ENCODE measurements at places on chromosomes 13 and 19. TPM values are rescaled to one million over a fixed set of nuclear protein-coding genes. Genes with fewer than 3 reads are reported as not detected.
A peak's percentile ranks its signal among the peaks of the same experiment; 100 is the strongest.

NMRK2 gene
- not detected for polyA plus RNA-seq

KMT5C gene
- polyA plus RNA-seq = 24.4 TPM

TNFSF11 gene
- polyA plus RNA-seq = 0.37 TPM

ATCAY gene
- polyA plus RNA-seq = 0.18 TPM

ACP7 gene
- polyA plus RNA-seq = 0.78 TPM

KLK12 gene
- polyA plus RNA-seq = not detected

DNA sequence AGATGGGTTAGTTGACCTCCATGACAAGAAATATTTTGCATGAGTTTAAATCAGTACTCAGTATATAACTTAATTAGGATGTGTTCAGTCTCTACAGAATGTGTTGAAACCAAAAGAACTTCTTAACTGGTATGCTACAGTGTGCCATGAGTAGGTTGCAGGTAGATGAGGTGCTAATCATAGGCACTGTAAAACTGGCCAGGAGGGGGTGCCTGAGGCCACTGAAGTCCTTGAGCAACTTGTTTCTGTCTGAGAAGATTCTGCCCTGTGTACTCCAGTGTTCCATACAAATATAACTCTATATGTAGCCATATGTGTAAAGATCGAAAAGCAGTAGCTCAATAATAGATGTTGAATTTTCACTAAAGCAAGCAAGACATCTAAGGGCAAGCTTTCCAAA is 549.2 kb upstream of the KLF12 start:
- DNase-seq = no peak

GRCh38 chr19:6402837-6403608 is 10.1 kb upstream of the GTF2F1 start:
- DNase-seq = peak; percentile 68

DNA sequence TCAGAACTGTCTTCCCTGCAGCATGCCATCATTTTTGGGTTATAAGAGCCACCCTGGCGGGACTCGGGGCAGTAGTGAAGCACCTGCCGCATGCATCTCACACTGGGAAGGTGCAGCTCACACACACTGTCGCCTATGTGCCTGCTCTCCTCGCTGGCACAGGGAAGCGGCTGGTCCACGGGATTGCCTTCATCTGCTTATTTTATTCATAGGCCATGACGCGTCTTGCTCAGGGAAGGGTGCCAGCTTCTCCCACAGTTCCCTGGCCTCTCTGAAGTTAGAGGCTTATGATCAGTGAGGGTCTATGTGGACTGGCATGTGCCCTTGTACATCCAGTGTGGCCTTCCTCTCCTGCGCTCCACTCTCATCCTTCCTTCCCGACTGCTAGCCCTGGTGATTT is 150.0 kb downstream of the KLF12 start:
- DNase-seq = no peak

- DNase-seq = no peak
These were observed 5.5 kb downstream of the WDFY2 start for GRCh38 chr13:51589793-51590192.

GRCh38 chr13:38637576-38637975 is 49.3 kb upstream of the FREM2 start:
- DNase-seq = no peak

DNA sequence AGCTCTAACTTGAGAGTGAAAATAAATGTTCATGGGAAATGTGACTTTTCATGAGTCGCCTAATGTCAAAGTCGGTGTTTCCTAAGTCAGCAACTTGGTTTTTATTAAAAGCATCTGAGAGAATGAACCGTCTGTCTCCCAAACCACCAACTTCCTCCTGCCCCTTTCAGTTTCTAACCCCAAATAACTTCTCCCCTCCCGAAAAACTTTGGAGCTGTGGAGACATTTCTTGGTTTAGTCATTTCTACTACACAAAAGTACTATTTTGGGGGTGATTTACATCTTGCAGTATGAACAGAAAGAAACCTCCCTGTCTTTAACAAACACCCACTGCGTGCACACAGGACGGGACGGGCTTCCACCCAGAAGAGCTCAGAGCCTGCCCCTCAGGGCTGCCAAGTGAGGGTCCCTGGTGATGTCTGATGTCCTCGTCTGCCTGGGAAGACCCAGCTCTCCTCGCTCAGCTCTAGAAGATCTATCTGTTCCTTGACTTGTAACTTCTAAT is 65.0 kb downstream of the RASA3 start:
- DNase-seq = no peak

GRCh38 chr13:49455007-49455398 is 10.9 kb downstream of the SETDB2 start:
- DNase-seq = no peak

DNA sequence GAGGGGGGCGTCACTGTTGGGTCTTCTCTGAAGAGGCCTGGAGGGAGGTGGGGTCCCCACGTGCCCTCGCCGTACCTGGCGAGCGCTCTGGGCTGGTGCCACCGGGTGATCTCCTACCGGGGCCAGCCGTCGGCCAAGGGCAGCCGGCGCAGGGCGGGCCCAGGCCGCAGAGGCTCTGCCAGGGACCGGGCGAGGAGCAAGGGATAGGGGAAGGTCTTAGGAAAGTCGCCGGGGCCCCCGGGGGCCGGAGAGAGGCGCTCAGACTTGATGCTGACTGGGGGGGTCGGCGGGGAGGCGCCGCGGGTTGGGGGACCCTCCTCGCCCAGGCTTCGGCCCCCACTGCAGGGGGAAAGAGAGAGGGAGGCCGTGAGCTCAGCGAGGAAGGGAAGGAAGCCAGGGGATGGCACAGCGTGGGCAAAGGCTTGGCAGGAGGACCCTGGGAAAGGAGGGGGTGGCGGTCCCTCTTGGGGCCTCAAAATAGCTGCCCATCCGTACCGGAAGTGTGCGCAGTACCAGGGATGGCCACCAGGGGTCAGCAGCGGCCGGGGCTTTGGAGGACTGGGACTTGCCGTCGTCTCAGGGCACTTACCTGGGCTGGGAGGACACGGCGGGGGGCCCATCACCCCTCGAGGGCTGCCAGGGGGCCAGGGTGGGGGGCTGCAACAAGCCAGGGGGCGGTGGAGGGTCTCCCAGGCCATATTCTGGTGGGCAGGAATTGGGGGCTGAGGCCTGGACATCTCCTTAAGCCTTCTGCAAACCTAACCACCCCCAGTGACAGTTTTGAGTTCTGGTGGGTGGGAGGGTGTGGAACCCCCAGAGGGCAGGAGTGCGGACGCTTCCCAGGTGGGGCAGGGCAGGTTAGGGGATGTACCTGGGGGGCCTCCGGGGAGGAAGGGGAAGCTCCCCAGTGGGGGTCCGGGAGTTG is 7.7 kb upstream of the TMEM161A start:
- DNase-seq = peak; percentile 56

- DNase-seq = no peak
These were observed 13.5 kb downstream of the DPF1 start for GRCh38 chr19:38210458-38210987.

DNA sequence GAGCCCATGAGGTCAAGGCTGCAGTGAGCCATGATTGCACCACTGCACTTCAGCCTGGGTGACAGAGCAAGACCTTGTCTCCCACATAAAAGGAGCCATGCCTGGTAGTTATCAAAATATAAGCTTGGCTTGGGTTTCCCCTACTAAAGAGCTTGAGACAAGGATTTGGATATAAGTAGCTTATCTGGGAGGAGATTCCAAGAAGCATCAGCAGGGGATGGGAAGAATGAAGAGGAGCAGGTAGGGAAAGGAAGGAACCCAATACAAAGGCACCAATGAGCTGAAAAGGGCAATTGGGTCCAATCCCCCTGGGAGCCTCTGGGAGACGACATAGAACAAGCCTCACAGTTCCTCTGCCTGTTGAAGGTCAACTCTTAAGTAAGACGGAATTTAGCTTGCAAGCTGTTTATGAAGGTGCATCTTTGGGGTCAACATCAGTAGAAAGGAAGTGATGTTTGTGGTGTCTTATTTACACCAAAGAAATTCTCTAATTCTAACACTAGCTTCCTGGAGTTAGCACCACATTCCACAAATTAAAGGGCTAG is 7.4 kb upstream of the CLEC4G start:
- DNase-seq = no peak

DNA sequence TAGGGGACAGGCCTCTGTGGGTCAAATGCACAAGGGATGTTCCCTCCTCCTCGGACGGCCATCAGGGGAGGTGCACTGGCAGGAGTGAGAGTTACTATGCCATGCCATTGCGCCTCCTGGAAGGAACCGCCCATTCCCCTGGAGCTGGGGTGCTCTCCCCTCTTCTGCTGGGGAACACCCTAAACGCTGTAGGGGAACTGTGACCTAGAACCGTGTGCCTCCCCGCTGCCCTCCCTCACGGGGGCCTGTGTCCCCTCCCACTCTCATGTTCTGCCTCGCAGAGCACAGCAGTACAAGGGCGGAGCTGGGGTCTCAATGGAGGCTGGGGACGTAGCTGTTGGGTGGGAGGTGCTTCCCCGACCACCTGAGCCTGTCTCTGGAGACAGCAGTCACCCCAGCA is 17.2 kb upstream of the CRTC1 start:
- DNase-seq = no peak

DNA sequence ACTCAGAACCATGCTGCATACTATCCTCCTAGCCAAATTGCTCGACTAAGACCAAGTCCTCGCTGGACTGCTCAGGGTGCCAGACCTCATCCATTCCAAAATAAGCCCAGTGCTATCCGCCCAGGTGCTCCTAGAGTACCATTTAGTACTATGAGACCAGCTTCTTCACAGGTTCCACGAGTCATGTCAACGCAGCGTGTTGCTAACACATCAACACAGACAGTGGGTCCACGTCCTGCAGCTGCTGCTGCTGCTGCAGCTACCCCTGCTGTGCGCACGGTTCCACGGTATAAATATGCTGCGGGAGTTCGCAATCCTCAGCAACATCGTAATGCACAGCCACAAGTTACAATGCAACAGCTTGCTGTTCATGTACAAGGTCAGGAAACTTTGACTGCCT is 1.5 kb downstream of the PABPC3 start:
- DNase-seq = no peak

DNA sequence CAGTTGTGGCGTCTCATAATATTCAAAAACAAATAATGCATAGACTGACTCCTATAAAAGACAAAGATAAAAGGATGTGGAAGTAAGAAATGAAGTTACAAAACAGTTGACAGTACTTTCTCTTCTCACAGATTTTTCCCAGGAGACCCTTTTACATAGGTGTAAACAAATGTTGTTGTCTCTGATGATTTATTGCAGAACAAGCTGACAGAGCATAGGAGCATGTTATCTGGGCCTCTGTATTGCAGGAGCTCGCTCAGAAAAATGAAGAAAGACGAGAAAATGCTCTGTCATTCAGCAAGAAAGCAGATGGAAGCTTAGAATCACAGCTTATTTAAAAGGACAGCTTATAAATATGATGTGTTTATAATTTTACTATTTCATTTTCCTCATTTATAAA is 353.6 kb upstream of the GPC6 start:
- DNase-seq = no peak

- no peak for DNase-seq
These were observed 71.2 kb downstream of the WASF3 start for GRCh38 chr13:26628706-26629105.

GRCh38 chr19:23777216-23777615 is 18.5 kb upstream of the ZNF681 start:
- no peak for DNase-seq

DNA sequence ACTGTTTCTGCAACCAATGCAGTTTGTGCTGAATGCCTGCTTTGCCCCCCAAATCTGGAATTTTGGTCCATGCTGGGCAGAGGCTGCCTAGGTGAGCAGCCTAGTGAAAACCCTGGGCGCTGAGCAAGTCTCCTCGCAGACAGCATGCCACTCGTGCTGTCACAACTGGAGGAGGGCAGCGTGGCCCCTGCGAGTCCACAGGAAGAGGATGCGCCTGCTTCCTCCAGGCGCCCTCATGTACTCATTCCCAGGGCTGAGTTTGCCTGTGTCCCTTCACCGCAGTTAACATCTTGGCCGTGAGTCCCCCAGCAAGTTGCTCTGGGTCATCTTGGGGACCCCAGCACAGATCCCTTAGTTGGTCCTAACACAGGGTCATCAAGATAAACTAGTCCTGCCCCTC is 26.2 kb upstream of the TMEM160 start:
- DNase-seq = no peak

- no peak for DNase-seq
These were observed 257.9 kb downstream of the KLF12 start for GRCh38 chr13:73876323-73876722.

- no peak for DNase-seq
These were observed 10.4 kb downstream of the DEDD2 start for GRCh38 chr19:42206871-42207755.

DNA sequence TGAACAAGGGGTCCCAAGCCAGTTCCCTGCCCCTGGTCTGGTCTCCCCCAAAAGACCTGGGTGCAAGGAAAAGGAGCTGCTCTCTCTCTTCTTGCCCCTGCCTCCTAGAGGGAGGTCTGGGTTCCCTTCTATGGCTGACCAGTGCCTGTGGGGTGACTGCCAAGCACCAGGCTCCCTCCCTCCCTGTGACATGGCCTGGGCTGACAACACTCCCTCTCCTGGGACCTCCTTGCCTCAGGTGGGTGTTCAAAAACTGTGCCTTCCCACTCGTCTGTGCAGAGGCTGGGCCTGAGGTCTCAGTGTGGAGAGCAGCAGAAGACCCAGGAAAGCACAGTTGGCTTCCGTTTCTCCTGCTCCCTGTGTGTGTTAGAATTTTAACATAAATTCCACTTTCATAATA is 4.7 kb downstream of the ZNF446 start:
- no peak for DNase-seq

GRCh38 chr13:94352057-94352456 is 127.4 kb downstream of the DCT start:
- no peak for DNase-seq

- DNase-seq = no peak
These were observed 199.6 kb upstream of the IRS2 start for GRCh38 chr13:109985871-109986450.

- no peak for DNase-seq
These were observed 79.5 kb upstream of the KL start for GRCh38 chr13:32936716-32937115.

DNA sequence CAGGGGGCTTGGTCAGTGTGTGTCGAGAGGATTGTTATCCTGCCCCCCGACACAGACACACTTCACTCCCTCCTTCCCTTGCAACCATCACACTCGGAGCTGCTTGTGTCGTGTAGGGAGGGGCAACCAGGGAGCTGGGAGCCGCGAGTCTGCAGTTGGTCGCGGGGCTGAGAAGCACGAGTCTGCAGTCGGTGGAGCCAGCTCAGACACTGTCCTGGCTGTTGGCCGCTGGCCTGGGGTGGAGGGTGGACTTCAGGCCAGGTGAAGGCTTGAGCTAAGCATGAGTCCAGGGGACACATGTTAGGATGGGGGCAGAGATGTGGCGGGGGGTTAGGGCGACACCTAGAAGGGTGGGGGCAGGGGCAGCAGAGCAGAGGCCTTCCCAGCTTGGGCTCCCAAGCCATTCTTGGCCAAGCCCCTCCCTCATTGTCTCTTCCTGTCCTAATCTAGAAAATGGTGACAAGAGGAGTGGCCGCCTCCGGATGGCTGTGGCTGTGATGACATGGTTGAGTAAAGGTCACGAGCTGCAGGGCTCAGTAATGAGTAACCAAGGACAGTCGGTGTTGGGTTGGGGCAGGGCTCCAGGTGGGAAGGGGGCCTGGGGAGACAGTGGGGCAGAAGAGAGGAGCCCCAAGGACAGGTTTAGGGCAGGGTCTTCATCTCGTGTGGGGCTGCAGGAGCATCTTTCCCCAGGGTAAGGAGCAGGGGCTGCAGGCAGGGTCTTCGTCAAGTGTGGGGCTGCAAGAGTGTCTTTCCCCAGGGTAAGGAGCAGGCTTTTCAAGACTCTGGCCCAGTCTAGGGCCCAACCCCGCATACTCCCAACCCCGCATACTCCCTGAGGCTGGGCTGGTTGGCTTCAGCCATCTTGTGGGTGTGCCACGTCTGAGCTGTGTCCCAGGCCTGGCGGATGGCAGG is 8.6 kb downstream of the PPP5C start:
- no peak for DNase-seq

Measured in left kidney (tissue), 8 donors.